ENCODE measurements at places on chromosomes 7 and 10.

- no peak for DNase-seq
These were observed 20.0 kb upstream of the GALNTL5 start for GRCh38 chr7:151936207-151936606.

- DNase-seq = no peak
These were observed 81.0 kb downstream of the EZH2 start for GRCh38 chr7:148803094-148803493.

DNA sequence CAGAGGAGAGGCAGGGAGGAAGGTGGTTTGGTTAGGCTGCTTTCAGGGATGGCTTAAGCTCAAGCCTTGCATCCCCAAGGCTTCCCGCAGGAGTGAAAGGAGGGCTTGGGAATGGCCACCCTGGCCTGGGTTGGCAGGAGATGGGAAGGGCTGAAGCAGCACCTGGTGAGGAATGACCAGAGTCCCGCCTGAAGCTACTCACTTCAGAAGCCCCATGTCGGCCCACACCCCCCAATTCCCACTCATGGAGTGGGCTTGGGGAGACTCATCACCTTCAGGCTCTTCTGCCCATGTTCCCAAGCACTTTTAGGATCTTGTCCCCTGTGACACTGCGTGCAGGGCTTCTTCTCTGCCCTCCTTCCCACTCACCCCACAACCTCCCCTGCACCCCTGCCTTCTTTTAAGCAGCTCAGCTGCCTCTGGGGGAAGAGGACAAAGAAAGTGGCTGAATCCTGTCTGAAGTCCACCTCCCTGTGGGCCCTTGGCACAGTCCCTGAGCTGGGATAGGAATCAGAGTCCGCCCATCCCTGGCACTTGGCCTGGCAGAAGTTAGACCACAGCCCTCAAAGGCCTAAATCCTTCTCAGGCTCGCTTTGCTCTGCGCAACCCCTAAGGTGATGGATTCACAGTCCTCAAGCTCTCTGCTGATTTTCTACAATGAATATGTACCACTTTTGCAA lies 16.5 kb downstream of the RGR start:
- no peak for DNase-seq

DNA sequence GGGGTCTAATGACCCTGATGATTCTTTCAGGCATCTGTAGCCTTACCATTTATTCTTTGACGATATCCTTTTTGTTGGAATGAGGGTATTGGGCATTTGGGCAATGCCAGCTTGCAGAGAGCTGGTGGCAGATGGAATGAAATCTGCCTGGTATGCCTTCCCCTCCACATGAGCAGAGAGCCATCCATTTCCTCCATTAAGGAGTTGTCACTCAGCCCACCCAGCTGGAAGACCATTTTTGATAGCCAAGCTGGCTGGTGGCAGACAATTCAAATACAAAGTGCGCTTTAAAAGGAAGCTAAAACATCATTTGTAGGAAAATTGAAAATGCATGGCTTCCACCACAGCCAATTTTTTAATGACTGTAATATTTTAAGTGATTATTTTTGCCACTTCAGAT lies 240.1 kb upstream of the SLC26A5 start:
- no peak for DNase-seq
